NCI-H524 treated with DMSO at 0.1 percent for 48 hours (cell line): ENCODE measurements at places on chromosomes 16 and 17.

GRCh38 chr17:69960755-69961154 lies 114.3 kb upstream of the KCNJ16 start:
- DNase-seq = no peak

DNA sequence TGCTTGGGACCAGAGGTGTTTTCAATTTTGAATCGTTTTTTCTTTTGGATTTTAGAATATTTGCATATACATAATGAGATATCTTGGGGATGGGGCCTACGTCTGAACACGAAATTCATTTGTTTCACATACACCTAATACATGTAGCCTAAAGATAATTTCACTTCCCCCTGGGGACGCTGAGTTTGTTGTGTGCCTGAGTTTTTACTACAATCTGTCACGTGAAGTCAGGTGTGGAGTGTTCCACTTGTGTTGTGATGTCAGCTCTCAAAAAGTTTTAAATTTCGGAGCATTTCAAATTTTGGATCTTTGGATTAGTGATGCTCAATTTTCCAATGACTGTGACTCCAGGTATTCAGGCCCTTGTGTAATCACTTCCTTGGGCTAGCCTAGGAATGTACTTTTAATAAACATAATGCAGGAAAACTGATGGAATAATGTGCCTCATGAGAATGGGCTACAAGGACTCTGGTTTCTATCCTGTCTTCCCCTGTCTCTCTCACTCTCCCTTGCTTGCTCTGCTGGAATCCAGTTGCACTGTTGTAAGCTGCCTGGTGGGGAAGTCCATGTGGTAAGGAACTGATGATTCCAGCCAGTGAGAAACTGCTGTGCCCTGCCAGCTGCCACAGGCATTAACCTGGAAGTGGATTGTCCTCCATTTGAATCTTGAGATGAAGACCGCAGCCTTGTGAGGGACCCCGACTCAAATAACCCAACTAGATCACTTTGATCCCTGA lies 403.8 kb downstream of the SHISA9 start:
- DNase-seq = no peak

DNA sequence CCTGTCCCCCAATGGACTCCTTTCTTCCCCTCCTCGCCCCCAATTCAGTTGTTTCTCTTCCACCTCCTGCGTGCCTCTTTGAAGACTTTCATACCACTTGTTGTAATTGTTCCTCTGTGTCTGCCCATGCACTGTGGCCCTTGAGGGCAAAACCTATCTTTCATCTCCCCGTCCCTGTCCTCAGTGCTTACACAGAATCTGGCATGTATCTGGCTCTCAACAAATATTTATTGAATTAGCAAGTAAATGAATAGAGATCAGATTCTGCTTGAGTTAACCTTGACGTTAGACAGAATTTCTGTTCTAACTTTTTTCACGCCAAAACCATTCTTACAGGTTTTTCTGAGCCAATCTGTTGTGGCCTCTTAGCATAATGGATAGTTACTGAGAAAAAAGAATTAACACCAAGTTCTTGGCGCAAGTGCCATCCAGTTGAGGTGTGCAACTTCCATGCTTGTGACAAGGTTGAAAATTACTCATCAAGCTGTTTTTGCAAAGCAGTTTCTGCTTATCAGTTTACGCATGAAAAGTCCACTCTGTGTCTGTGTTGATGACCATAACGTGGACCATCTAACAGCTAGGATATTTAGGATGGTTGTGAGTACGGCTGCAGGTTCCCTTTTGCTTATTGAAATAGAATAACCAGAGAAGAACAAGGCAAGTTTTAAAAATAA lies 215.1 kb downstream of the PRKCA start:
- no peak for DNase-seq

DNA sequence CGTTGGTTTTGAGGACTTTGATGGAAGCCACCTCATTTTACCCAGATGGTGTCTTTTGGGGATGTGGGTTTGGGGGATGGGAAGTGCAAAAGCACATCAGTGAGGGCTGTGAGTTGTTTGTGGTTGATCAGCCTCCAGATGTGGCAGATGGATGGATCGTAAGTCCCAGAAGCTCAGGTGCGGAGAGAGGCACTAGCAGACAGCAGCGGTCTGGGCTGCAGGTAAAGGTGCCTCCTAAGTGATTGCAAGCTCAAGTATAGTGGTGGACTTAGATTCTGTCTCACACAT lies 18.0 kb downstream of the HS3ST3B1 start:
- DNase-seq = no peak

DNA sequence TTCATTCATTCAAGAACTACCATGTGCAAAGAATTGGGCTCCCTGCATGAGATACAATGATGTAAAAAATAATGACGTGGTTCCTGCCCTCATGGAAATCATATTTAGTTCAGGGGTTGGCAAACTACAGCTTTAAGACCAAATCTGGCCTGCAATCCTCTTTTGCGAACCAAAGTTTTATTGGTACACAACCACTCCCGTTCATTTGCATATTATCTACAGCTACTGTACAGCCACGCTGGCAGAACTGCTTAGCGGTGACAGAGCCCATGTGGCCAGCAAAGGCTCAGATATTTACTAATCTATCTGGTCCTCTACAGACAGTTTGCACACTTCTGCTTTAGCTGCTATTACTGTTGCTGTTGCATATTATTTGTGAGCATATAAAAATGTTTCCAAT lies 167.7 kb downstream of the XYLT1 start:
- DNase-seq = no peak

DNA sequence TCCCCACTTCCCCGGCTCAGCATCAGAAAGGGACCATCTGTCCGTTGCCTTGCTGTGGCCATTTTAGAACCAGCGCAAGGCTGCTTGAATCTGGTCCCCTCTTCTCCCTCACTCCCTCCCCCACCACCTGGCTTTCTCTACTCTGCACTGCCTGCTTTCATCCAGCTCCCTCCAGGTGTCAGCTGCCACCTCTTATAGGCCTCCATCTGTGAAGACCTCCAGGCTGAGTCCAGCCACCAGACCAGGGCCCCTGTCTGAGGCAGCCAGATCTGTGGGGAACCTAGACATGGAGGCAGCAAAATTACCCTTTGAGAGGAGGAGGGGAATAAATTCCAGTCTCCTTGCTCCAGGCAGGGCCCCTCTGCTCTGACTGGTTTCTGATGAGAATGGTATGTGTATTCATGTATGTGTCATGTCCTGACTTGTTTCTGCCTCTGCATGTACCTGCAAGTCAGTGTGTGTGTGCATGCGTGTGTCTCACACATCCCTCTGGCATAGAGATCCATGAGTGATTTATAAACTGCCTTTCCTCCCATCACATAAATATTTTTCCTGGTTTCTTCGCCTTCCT lies 21.1 kb downstream of the MINK1 start:
- peak; percentile 37 for DNase-seq

DNA sequence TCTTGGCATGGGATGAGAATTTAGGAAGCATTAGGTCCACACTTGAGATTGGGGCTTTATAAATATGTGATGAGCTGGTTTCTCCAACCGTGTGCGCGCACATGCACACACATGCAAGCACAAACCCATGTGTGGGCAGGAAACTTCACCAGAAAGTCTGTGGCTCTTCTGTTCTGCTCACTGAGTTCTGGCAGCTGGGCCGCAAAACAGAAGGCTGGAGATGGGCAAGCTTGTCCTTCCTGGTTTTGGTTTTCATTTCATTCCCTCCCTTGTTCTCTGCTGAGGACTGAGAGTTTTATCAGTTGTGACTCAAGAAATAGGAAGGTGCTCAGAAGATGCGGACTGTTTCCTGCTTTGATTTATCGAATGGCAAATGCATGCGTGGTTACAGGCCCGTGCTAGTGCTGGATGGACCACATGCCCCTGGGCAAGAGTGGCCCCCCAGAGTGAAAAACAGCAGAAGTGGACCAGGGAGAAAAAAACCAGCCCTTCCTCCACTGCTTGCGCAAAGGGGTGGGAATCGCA lies 14.1 kb downstream of the MAP3K14 start:
- DNase-seq = no peak

GRCh38 chr16:54815177-54815576 lies 115.5 kb upstream of the IRX5 start:
- no peak for DNase-seq

DNA sequence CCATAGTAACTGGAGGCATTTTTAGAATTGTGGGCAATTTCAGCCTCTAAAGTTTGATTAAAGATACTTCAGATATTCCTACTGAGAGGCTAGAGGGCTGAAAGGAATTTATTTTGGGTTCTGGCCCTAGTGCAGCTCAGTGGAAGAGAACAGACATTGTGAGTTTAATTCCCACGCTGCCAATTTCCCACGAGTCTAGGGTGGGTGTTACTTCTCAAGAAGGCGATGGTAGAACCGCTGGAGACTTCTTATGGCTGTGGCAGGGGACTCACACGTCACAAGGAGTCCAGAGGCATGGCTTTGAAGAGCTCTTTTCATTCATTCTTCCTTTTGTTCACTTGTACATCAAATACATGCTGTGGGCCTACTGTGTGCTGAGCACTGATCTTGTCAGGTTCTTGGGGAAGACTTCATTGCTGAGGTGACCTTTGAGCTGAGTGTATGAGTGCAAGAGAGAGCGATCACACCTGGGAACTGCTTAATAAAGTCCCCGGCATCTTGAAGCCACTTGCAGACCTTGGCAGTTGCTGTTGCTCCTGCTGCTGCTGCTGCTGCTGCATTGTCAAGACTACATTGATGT lies 111.7 kb downstream of the WWOX start:
- no peak for DNase-seq

DNA sequence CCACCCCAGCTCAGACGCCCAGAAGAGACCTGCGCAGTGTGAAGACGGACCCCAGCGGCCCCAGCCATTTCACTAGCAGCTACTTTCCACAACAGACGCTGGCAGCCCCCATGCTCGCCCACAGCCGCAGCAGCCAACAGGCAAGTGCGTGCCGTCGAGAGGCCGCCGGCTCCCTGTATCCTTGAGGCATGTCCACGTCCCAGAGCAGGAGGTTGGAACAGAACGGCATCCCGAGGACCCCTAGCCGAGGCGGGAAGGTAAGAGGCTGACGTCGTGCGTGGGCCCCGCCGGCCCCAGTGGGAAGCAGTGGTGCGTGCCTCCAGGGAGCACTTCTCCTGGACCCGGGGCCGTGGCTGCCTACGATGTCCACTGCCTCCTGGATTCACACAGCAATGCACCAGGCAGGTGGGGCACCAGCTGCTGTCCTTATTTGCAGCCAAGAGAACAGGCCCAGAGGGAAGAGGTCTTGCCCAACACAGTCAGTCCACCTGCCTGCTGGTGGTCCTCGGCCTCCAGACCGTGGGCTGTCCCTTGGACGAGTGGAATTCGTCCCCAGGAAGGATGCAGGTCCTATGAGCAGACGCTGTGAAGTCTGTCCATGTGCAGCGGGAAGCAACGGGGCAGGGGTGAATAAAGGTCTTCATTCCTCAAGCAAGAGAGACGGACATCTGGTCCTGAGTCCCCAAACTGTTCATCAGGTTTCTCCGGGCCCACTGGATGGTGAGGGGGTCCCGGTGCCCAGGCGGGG lies 38.5 kb downstream of the SLC7A5 start:
- DNase-seq = no peak

- DNase-seq = no peak
Observed at GRCh38 chr17:68089881-68090280, 54.3 kb downstream of the KPNA2 start.

- peak; percentile 73 for DNase-seq
Observed at GRCh38 chr17:49585422-49586027, 9.9 kb downstream of the NXPH3 start.

- DNase-seq = no peak
Observed at GRCh38 chr17:34776456-34777443, 184.5 kb downstream of the CCT6B start.

DNA sequence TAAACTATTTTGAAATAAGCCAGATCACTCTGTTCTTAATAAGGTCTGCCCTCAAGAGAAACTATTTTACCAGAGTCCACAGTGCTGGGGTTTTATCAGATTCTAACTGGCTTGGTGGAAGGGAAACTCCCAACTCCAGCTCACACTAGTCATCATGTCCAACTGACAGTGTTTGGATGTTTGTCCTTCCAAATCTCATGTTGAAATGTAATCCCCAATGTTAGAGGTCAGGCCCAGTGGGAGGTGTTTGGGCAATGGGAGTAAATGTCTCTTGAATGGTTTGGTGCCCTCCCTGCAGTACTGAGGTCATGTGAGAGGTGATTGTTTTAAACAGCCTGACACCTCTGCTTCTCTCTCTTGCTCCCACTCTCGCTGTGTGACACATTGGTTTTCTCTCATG lies 1301.0 kb upstream of the CDH8 start:
- no peak for DNase-seq

DNA sequence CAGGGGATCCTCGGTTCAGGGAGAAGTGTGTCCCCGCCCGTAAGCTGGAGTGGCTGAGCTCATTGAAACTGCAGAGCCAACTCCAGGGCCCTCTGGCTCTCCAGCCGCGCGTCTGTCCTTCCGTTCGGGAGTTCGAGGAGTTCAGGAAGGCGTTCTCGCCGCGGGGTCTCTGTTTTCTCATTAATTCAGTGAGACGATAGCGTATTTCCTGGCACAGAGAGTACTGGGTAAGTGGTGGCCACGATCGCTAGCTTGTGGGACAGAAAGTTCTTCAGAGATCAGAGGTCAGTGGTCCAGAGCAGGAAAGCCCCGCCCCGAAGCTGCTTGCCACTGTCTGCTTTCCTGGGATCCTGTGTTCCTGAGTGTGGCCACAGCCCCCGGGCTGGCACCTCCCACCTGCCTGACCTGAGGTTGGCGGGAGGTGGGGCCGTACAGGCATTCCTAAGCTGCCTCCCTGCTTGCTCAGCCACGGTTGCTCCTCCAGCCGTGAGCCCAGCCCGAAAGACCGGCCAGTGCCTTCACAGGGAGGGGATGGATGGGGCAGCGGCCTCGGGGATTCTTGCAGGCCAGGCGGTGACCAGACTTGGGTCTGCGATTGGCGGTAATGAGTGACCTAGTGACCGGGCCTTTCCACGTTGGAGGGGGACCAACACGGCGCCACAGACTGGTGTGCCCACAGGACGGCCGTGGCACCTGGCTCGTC lies 8.9 kb downstream of the BAIAP2 start:
- DNase-seq = no peak

- DNase-seq = no peak
Observed at GRCh38 chr17:34733333-34733732, 154.0 kb downstream of the TMEM132E start.

GRCh38 chr16:48811478-48811877 lies 201.5 kb upstream of the N4BP1 start:
- no peak for DNase-seq

GRCh38 chr17:72811976-72812687 lies 280.4 kb downstream of the SLC39A11 start:
- no peak for DNase-seq

DNA sequence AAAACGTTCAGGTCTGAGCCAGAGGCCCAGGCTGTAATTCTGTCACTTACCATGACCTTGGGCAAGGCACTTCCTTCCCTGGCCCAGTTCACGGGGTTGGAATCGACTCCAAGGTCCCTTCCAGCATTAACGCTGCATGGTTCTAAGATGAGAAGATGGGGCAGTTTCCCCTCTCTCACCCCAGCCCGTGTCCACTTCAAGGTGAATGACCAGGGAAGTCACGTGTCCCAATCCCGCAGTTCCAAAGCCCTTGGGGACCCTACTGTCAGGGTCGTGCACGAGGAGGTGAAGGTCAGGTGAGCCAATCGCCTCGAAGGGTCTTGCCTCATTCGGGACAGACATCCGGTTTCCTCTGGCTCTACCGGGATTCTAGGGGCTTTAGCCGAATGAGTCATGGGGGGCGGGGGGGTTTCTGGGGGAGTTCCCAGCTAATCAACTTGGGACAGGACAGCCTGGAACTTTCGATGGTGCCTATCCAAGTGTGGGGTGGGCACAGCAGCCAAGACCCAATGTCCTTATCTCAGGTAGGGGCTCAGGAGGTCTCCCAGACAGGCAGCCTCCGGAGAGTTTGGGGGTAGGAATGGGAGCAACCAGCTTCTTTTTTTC lies 762 bp upstream of the CSF3 start:
- no peak for DNase-seq
